ENCODE measurements at places on chromosomes 7 and 10.

DNA sequence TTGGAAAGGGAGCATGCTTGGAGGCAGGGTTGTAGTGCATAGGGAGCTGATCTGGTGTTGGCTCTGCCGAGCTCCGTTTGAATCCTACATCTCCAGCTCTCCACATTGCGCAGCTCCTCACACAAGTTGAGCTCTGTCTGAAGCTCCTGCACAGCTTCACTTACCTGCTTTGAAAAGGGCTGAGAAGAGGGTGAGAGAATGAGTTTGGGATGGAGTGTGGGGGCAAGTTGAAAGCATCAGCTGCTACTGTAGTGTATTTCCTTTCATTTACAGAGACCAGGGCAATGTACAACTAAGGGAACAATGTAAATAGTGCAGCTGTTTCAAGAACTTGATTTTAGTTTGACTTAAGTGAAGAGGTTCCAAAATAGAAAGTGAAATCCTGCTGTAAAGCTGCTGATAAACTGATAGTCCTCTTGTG is 88.5 kb downstream of the VTI1A start:
- no peak for DNase-seq

DNA sequence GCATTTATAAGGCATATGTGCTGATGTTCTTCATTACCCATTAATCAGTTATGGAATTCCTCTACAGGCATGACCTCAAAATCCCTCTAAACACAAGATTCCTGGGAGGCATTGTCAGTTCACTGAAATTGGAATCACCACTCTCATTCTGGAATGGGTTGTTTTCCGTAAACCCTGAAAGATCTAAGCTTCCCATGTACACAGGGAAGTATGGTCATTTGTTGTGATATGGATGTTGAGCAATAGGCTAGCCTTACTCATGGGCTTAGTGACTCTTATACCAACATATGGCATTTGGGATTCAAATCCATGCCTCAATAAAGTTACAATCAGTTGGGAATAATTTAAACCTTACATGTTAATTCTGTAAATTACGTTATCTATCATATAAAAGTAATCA is 258.0 kb downstream of the XPNPEP1 start:
- DNase-seq = no peak

- peak; percentile 80 for DNase-seq
Observed at GRCh38 chr10:71835671-71836595, 15.1 kb downstream of the PSAP start.

DNA sequence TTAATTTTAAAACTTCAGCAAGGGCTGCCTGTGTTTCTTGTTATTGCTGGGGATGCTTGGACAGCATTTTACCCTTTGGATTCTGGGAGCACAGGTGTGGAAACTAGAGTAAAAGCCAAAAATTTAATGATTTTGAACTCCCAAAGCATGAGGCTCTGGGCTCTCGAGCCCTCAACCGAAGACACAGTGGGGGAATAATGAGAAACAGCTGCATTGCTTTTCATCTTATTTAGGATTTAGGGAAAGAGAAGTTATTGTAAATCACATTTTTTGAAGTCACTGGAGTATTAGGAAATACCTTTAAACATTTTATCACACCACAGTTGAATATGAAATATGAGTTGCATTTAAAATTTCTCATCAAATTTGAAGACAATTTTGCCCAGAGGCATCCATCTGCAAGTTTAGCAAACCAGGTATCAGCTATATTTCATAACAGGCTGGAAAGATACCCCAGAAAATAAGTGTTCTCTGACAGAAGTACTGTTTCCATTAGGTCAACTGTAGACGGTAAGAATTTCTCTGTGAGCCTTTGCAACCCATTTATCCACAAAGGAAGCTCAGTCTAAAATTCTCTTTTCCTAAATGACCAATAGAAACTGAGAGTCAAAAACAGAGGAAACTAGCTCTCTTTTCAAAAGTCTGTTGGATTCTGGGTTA is 290.6 kb upstream of the PHYHIPL start:
- DNase-seq = no peak

DNA sequence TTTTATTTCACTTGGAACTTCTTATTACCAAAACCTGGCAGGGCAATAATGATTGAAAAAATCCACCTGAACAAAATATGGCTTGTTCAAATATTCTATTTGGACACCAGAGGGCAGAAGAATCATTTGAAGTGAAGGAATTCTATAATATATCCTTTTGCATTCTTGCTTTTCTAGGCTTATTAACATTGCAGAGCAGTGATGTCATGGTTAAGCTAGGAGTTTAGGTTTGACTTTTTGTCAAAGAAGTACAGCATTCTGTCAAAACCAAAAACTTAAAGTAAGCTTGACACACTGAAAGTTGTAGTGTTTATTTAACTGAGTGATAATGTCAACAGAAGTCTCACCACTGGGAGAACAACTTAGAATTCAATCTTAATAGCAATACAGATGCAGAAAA is 156.0 kb downstream of the SEMA3D start:
- DNase-seq = peak; percentile 62

DNA sequence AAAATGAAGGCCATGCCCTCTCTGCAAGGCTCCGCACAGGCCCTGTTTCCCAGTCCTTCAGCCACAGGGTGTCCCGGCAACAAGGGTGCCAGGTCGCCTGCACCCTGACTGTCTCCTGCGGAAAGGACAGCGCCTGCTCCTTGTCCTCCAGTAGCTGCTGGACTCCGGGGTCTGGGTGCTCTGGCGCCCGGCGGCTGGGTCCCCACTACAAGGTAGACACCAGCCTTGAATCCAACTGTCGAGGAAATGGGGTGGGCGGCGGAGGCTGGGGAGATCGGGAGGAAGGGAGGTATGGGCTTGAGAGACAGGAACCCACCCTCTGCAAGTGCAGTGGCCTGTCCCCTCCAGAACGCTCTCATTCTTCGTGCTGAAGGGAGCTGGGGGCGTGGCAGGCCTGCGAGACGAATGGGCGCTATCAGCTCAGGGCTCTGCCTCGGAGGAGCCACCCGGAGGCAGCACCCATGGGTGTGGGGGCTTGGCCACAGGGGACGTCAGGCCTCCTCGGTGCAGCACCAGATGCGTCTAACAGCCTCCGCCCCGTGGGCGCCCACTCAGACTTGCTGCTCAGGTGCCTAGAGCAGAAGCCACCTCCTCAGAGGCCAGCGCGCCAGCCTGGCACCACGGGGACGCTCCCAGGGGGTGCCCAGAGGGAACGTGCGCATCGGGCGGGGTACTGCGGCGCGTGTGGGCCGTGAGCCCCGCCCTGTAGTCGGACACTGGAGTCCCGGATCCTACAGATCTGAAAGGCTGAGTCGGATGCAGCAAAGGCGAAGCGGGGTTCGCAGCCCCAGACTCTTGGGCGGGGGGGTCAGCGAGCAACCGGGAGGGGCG is 15.6 kb downstream of the ADAM8 start:
- DNase-seq = no peak

- DNase-seq = no peak
Observed at GRCh38 chr7:90869335-90869734, 273.2 kb downstream of the CDK14 start.

DNA sequence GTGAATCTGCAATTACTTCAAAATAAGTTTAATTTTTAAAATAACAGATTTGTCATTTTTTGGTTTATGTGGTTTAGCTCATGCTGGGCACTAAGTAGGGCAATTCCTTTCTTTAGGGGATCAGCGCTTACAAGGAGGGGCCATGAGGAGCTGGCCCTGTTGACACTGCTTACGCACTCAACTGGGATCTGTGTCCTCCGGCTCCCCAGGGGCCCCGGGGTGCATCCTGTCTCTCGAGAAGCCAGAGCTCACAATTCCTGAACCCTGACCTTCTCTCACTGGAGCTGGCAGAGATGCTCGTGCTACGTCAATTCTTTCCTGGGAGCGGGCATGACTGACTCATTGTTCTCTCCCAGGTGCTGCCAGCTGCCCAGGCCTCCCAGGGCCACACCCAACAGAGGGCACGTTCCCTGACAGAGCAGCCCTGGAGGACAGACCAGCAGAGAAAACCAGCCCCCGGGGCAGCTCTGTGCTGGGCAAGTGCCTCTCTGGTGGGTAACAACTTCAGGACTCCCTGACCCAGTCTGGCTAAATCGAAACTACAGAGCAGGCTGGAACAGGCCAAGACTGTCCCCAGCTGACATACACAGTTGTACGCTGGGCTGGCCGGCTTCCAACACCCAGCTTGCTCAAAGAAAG is 36.8 kb downstream of the CTBP2 start:
- no peak for DNase-seq

- DNase-seq = no peak
Observed at GRCh38 chr7:12610899-12611298, 40.4 kb downstream of the SCIN start.

- no peak for DNase-seq
Observed at GRCh38 chr7:78620920-78621319, 822.3 kb downstream of the PHTF2 start.

DNA sequence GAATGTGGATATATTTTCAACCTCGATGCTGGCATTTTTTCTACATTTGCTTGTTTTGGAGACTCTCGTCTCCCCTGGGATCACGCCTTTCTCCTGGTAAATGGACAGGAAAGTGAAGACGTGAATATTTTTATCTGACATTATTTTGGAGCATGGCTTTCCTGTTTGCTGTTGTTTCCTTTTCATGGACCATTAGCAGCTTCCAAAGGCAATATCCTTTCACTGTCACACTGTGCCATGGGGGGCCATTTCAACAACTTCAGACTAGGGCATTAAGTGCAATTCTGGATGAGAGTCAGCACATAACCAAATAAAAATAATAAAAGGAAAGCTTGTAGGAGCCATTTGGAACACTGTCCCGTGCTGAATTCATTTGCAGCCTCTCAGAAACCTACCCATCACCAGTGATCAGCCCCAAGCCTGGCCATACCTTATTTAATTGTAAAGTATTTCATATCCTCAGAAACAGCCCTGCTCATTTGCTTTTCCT is 75.9 kb upstream of the NEUROD6 start:
- no peak for DNase-seq

DNA sequence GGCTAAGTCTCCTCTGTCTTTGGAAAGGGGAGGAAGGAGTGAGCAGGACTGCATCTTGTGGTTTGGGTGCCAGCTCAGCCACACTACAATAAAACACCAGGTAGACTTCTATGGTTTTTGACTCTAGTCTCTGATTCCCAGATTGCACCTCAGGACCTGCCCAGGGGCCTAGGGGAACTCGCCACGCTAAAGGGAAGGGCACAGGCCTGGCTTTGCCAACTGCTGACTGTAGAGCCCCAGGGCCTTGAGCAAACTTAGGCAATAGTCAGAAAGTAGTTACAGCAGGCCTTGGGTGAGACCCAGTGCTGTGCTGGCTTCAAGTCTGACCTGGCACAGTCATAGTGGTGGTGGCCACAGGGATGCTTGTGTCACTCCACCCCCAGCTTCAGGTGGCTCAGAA is 24.2 kb upstream of the PRR15 start:
- DNase-seq = no peak

DNA sequence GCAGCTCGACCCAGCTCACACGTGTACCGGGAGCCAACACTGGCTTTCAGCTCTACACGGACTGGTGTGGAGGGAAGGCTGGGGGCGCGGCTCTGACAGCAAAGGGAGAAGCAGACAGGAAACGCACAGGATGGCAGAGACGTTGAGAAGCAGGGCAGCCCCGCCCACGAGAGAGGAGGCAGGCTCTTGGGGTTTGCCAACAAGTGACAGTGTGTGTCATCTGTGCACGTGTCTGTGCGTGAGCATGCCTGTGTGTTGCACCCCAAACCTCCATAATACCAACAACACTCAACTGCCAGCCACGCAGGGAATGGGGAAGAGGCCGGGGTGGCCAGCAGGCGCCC is 64.4 kb upstream of the PDGFA start:
- no peak for DNase-seq

DNA sequence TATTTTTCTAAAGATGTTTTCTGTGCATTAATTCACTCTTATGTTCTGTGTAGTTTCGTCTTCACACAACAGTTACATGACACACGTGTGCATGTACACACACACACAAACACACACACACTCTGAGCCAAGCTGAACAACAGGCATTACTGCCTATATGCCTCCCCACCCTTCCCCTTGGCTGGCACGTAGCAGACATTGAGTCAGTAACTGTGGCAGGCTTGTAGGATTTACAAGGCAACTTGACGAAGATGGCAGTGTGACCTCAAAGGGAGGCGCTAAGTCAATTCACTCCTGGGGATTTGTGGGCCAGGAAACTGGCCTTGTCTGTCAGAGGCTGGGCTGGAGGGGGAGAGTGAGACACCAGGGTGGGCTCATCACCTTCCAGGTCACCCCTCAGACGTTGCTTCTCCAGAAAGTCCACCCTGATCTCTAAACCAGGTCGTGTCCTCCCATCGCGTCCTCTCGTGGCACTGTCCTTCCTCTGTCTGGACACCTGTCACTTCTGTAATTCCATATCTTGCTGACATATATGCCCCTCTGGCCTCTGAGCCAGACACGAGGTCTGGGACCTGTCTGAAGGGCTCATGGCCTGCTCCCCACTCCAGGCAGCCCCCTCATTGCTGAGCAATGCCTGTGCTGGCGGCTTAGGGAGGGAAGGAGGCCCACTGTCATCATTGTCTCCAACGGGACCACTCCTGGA is 41.1 kb upstream of the INPP5A start:
- DNase-seq = no peak

DNA sequence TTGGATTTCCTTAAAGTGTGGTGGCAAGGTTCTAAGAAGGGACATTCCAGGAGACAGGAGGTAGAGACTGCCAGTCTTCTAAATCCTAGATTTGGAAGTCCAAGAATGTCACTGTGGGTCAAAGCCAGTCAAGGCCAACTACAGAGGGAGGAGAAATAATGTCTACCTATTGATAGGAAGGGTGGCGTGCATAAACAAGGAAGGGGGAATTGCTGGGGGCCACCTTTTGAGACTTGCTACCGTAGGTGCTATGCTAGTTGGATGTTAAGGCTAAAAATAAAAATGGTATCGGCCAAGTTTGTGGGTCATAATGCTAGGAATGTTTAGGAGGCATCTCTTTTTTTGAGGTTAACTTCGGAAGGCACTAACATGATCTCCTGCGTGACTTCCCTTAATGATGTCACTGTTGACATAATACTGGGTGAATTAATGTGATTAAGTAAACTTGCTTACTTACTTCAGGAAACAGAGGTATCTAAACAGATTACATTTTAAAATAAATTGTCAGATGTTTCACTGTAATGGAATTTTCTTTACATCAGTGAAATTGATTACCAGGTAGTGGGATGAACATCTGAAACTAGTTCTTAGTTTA is 4.8 kb downstream of the BTRC start:
- DNase-seq = no peak

DNA sequence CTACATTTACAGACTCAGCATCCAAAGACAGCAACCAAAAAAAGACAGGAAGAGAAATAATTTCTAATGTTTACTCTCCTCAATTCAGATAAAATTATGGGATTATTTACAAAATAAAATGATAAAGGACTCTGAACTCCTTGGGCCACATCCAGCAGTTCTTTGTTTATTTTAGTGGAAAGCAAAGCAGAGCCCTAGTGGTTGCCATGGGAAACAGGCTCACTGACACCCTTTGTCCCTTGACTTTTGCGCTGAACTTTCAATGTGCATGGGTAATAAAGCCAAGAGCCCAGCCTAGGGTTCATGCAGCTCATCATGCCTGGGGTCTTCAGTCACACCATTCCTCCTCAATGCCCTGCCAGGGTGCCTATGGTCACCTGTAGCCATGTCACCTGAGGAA is 442.6 kb upstream of the IGFBP3 start:
- no peak for DNase-seq

GRCh38 chr7:22675917-22676343 is 51.1 kb upstream of the IL6 start:
- DNase-seq = no peak

GRCh38 chr10:25600651-25601050 is 333.4 kb upstream of the MYO3A start:
- no peak for DNase-seq

GRCh38 chr7:16083931-16084330 is 337.4 kb downstream of the CRPPA start:
- no peak for DNase-seq

GRCh38 chr7:131674131-131674530 is 117.7 kb upstream of the PODXL start:
- no peak for DNase-seq

GRCh38 chr10:15703151-15703880 is 16.4 kb downstream of the ITGA8 start:
- no peak for DNase-seq
